ENCODE measurements at places on chromosomes 5 and 9.

GRCh38 chr9:94630833-94631232, 8.5 kb downstream of the FBP1 start:
- no peak for DNase-seq

DNA sequence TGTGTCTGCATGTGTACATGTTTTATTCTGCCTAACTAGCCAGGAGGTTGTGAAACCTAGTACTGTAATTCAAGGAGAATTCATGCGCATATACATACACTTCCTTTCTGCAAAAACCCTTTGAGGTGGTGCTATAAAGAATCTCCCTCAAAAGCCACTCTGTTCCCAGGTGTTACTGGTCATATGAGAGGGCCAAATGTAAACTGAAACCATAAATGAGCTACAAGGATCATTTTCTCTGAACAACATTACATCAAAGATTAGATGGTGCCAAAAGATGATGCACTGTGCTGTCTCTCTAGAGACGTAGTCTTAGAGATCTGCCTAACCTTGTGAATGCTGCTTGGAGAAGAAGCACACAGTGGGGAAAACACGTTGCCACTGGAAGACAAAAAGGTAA, 15.7 kb downstream of the NREP start:
- DNase-seq, result no peak

- no peak for DNase-seq
Measured at GRCh38 chr5:55177078-55177477, 4.1 kb upstream of the CDC20B start.

DNA sequence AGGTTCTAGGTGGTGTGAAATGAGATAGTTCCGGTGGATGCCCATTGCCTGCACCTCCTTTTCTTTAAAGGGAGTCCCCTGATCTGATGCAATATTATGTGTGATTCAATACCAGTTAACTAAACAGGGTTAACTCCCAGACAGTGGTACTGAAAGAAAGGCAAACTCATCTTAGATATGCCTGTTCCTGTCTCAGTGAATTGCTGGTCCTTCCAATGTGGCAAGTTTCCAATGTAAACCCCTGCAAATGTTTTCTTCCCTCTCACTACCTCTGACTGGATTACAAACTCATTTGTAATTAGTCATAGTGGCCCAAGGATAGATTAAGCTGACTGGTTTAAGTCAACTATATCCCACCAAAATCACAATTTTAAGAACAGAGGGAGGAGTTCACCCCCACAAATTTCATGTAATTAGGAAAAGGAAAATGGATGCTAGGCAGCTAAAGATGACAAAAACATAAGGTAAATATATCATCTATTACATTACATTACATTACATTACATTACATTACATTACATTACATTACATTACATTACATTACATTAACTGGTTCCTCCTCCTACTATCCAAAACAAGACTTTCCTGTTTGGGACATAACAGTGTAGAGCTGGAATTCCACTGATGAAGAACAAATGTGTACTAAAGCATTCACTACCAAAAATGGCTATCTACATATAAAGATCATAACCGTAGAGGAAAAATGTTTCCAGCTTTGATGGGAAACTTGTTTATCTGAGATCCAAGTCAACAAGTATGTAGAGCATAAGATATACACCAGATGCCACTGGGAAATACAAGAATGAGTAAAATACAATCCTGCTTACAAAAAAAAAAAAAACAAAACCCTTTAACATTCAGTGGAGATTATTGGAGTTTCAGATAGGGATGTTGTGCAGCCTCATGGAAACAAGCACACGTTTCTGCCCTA, 121.5 kb upstream of the SNX2 start:
- DNase-seq, result no peak

GRCh38 chr9:78786794-78787193, 489.9 kb downstream of the PSAT1 start:
- no peak for DNase-seq

DNA sequence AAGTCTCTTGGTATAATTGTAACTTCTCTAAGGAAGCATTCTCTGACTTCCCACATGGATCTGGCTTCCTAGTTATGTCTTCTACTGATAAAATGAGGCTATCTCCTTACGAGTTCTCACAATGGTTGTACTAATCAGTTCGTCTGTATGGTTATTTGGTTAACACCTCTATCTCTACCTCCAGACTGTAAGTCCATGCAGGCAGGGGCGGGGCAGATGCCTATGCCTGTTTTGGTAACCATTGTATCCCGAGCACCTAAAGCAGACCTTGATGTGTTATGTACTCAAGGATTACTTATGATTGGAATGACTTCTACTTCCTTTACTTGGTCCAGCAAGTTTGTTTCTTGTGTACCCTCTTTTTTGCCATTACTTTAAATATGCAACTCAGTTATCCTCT, 125.0 kb upstream of the PITX1 start:
- DNase-seq, result no peak

DNA sequence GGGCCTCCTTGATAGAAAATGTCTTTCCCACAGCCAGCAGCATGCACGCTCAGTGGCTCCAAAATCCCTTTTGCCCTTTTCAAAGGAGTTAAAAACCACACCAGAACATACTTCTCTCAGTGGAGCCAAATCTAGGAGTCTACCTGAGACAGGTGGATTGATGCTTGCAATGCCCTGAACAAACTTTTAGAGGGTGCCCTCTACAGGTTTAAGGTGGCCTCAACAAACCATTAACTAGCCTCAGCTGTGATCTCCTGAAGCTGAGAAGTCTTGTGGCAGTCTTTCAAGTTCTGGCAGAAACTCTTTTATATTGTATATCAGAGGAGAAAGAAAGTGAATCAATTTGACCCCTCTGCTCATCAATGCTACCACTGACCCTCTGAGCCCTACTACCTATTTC, 125.4 kb downstream of the MED27 start:
- no peak for DNase-seq

DNA sequence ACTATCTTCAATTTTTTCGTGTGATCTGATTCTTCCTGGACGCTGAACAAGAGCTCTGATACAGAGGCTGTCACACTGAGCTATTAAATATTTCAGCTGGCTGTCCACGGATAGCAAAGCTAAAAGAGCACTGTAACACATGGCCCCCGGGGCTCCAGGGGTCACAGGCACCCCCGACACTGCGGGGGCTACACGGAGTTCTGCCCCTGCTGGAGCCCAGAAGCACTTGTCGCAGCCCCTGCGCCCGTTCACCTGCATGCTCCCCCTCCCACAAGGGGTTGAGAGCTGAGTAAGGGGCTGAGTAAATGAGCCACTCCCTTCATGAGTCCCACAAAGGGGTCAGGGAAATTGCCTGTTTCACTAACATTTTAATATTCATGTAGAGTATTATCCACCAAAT, 316.3 kb downstream of the TMEM167A start:
- no peak for DNase-seq

- DNase-seq, result no peak
Measured at GRCh38 chr5:135697251-135697958, 118.6 kb upstream of the CXCL14 start.

GRCh38 chr5:74562122-74562521, 78.4 kb downstream of the ENC1 start:
- DNase-seq, result no peak

GRCh38 chr5:9781275-9781674, 151.1 kb upstream of the TAS2R1 start:
- DNase-seq, result no peak

GRCh38 chr9:125189011-125189360, 617 bp downstream of the PPP6C start:
- DNase-seq, result no peak

DNA sequence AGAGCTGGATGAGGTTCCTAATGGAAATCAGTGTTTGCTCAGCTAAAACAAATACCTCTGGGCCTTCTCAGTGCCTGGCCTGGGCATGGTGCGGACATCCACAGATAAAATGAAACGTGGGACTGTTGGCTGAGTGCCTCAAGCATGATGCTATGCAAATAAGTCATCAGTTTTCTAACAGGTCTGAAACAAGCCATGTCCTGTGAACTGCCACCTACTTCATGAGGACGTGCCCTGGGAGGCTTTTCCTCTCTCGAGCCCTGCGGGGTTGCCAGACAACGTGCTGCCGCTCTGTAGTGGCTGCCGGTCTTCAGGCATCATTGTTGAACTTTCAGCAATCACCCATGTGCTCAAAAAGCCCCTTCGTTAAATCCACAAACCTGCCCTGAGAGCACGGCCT, 240.4 kb upstream of the IRX2 start:
- DNase-seq, result no peak

DNA sequence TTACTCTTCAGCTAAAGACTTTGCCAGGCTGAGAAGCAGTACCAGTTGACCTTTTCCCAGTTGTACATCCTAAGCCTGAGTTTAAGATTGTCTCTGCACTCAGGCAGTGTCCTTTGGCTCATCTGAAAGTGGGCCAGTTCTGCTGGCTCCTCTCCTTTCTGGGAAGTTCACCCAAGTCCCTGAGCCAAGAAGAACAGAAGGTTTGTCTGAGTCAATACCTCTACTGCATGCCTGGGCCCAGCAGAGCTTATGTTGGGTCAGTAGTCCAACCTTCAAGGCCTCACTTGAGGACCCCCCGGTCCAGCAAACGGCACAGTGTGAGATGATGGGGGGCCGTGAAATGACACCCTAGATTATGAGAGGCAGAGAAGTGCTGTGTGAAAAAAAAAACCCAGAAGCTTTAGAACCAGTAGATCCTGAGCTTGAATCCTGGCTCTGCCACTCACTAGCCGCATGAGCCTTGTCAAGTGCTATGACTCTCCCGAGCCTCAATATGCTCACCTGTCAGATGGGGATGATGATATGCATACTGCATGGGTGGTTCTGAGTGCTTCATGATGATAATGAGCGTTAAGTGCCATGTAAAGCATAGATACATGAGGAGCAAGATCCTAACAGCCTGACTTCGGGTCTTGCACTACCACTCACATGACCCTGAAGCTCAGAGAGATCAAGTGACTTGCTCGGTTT, 156.0 kb downstream of the MACROH2A1 start:
- no peak for DNase-seq

- DNase-seq, result no peak
Measured at GRCh38 chr5:67875601-67876000, 340.0 kb upstream of the PIK3R1 start.

GRCh38 chr5:51652980-51653379, 269.7 kb downstream of the ISL1 start:
- no peak for DNase-seq

GRCh38 chr9:123400926-123401503, 45.0 kb downstream of the CRB2 start:
- DNase-seq, result no peak

- no peak for DNase-seq
Measured at GRCh38 chr5:150190503-150190979, 679 bp downstream of the SLC6A7 start.

- peak; percentile 0 for DNase-seq
Measured at GRCh38 chr5:92518318-92518904, 1062.6 kb downstream of the NR2F1-AS1 start.

DNA sequence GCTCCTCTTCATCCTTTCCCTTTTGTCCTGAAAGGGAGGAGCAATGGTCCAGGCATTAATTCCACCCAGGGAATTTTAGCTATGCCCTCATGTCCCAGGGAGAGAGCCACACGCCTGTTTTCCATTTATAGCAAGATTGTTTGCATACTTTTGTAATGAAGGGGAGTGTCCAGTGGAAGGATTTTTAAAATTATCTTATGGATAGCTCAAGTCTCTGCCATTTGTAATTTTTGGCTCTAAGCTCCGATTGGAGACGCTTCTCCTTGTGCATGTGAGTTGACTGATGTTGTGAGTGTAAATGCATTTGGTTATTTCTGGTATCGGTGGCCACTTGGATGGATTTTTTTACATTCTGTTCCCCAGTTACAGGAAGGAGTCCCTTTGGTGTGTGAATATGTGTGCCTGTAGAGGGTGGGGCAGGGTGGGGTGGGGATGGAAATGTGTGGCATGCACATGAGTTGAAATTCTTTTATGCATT, 7.2 kb upstream of the RPL26L1 start:
- DNase-seq, result no peak

DNA sequence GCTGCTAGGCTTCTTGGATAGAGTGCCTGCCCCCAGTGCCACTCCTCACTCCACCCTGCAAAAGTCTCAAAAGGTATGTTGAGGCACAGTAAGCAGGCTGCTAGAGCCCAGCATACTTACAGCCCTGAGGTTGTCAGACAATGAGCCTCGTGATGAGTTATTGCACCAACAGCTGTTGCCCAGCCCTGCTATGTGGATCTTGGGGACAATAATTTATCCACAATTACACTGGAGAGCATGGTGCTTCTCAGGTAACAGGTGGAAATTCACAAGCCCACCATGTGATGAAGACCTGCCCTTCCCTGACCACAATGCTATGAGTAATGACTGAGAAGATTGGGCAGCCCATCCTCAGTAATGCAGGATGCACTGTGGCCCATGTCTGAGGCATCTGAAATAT, 36.5 kb downstream of the KCNIP1 start:
- no peak for DNase-seq

DNA sequence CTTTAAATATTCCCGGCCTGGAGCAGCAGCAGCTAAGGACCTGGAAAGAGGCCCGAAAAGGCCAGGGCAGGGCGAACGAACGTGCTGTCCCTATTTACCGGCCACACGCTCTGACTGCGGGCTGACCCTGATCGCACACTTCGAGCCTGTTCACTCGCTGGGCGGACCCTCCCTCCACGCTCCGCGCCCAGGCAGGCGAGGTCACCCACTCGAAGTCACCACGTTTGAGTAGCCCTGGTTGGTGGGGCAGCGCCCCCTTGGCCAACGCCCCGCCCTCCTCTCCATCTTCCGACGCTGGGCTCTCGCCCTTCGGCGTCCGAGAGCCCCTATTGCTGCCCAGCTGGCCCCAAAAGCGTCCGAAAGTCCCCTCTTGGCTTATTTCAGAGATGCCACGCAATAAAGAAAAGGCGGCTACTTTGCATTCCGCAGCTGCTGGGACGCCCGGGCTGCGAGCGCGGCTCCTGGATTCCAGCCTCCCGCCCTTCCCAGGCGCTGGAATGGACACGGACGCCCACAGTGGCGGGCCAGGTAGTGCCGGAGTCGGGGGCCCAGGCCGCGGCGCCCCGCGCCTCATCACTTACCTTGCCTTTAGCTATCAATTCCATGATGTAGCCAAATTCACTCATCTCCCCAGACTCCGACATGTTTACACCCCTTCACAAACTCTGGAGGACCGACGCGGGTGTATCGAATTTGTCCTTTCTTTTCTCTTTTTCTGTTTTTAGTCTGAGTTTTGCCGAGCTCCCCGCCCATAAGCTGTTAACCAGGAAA, 9.9 kb upstream of the TRIM36 start:
- DNase-seq, result no peak

DNA sequence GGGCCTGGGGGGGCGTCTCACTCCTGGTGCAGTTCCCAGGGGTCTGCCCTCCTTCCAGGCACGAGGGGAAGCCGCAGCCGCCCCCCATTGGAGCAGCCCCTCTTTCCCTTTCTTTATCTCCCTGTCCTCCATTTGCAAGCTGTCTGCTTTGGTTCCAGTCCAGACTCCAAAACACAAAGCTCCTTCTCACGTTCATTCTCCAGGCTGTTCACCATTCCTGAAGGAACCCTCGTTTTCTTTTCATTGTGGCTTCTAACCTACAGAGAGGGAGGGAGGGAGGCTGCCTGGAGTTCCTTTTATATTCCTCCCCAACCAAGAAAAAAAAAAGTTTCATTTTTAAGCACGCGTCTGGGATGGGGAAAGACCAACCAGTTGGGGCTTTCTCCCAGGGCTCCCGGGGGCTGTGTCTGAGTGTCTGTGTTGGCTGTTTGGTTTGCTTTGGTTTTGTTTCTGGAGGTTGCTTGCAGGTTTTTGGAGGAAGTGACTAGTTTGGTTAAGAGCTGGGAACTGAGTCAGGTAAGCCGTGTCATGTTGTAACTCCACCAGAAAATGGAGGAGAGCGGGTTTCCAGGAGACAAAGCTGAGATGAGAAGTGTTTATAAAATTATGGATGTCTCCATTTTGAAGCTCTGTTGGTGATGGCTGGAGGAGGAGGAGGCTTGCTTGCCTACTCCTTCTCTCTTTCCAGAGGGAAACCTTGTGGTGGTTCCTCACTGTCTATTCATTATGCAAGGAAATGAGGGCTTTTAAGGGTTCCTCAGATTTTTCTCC, 1.6 kb downstream of the ZNF462 start:
- DNase-seq, result no peak

Data from hippocampal formation (tissue), 2 donors.